ENCODE measurements at places on chromosomes 12 and 14.
A peak's percentile ranks its signal among the peaks of the same experiment; 100 is the strongest.

DNA sequence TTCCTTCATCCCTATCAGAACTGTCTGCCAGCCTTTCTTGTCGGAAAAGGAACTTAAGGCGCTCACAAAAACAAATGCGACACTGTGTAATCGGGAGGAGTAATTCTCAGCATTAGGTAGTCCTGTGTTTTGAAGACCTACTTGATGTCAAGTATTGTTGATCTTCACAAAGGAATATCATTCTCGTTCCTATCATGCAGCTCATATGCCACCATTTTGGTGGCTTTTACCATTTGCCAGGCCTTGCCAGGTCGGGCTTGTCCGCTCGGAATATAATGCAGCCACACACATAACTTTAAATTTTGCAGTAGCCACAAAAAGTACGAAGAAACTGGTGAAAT lies 903 bp upstream of the PPP4R3A start:
- no peak for DNase-seq

DNA sequence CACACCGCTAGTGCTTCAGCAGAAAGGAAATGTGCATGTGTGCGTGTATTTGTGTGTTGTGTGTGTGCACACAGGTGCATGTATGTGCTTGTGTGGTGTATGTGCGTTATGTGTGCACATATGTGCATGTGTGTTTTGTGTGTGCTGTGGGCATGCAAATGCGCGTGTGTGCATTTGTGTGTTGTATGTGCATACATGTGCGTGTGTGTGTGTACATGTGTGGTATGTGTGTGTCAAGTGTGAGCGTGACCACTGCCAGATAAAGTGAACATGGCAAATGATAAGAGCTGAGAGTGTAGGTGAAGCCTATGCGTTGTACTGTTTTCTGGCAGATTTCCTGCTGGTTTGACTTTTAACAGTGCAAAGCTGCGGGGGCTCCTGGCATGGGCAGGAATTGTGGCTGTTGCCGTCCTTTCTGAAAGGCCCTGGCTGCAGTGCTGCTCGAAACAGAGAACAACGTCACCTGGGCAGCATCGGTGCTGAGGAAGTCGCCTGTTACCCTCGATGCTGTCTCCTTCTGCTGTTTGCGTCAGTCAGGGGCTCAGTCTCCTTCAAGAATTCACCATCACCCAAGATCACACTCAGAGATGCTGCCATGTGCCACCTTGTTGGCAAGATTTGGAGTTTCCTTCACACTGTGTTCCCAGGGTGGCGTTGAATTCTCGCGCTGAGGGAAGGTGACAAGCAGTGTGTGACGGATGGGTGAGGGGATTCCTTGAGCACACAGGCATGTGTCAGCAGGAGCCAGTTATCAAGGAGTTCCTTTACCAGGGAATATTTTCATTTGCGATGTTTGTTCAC lies 56.1 kb downstream of the ADGRD1 start:
- no peak for DNase-seq

DNA sequence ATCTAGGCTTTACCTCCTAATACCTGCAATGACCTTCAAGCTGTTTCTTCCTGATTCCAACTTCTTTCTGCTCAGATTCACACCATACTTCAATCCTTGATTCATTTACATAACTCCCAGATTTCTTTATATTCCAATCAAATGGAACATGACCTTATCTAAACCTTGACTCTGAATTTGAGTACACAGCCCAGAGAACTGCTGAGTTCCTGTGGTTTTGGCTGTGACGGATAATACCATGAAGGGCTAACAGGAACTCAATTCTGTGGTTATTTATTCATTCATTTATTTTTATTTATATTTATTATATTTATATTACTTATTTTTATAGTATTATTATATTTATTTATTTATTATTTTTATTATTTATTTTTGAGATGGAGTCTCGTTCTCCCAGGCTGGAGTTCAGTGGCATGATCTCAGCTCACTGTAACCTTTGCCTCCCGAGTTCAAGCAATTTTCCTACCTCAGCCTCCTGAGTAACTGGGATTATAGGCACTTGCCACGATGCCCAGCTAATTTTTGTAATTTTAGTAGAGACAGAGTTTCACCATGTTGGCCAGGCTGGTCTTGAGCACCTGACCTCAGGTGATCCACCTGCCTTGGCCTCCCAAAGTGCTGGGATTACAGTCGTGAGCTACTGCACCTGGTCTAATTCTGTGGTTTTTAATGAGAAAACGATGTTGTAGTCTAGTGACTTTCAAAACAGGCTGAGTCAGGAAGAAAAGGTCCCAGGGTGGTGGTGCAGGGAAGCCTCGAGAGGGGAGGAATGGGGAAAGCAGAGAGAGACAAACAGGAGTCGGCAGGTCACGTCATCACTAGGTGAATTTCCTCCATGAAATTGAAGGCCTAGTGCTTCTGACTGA lies 11.7 kb downstream of the APOLD1 start:
- no peak for DNase-seq

DNA sequence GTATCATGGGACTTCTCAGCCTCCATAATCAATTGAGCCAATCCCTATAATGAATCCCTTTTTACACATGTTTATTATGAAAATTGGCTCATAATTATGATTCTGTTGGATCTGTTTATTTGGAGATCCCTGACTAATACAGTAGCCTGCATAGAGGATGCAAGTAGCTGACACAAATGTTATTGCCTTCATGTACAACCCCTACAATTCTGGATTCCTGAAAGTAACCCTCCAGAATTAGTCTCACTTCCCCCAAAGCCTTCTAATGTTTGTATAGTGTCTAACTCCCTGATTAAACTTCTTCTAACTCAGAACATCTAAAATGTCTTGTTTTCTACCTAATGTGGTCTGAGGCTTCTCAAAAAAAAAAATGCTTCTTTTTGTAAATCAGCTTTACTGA lies 6.6 kb upstream of the SMIM10L1 start:
- no peak for DNase-seq

- no peak for DNase-seq
These were observed 17.5 kb downstream of the ZNF664 start for GRCh38 chr12:123990511-123990910.

GRCh38 chr12:119301379-119301778 lies 33.1 kb upstream of the CCDC60 start:
- no peak for DNase-seq

DNA sequence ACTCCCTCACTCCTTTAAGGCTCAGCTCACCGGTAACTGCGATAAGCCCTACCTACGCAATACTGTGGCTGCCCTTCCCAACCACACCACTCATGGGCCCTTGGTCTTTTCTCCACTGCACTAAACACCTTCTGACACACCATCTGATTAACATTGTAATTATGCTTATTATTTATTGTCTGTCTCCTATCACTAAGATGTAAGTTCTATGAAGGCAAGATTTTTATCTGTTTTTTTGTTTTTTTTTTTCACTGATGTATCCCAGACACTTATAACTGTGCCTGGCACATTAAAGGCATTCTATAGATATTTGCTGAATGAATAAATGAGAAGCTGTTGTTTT lies 34.2 kb upstream of the PYGL start:
- DNase-seq, result no peak

DNA sequence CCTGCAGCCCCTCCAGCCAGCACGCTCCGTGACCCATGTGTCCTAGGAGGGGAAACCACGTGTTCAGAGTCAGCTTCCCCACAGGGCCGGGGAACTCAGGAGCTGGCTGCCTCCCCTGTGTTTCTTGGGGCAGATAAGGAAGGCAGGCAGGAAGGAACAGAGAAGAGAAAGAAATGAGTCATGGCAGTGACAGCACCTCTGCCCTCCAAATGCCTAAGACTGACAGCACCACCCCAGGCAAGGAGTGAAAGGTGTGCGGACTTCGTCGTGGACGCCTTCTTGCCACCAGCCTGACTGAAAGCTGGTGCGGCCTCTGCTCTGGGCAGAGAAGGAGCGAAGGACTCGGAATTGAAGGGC lies 167.0 kb upstream of the FKBP4 start:
- DNase-seq, result no peak

DNA sequence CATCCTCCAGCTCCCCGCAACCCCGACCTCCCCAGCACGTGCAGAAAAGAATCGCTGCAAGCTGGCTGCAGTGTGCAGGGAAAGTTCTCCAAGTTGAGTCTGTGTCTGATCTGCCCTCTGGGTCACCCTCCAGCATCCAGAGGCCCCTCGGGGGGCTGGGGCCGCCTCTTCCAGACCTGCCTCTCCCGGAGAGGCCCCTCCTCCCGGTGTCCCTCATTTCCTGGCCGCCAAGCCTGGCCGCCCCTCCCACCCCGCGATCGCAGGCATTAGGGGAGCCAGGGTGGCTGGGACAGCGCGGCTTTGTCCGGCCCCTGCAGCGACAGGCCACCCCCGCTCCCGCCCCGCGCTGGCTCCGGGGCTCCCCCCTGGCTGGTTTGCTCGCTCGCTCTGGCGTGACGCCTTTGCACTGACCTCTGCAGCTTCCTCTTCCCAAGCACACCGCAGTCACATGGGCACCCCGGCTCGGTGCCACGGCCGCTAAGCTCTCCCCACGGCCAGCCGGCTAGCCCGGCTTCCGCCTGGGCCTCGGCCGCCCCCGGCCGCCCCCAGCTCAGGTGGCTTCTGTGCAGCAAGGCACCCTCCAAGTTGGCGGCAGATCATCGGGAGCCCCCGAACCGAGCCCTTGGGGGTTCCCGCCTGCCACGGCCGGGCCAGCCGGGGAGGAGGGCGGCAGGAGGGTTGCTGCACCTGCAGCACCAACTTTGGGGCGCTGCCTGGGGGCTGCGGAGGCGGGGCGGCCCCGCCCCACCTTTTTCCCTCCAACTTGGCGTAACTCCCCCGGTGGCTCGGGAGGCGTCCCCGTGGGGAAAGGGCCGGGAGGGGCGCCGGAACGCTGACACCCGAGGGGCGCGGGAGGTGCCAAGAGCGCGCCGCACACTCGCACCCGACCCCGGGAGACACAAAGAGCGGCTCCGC lies 43.7 kb downstream of the KDM2B start:
- DNase-seq, result peak; percentile 28

DNA sequence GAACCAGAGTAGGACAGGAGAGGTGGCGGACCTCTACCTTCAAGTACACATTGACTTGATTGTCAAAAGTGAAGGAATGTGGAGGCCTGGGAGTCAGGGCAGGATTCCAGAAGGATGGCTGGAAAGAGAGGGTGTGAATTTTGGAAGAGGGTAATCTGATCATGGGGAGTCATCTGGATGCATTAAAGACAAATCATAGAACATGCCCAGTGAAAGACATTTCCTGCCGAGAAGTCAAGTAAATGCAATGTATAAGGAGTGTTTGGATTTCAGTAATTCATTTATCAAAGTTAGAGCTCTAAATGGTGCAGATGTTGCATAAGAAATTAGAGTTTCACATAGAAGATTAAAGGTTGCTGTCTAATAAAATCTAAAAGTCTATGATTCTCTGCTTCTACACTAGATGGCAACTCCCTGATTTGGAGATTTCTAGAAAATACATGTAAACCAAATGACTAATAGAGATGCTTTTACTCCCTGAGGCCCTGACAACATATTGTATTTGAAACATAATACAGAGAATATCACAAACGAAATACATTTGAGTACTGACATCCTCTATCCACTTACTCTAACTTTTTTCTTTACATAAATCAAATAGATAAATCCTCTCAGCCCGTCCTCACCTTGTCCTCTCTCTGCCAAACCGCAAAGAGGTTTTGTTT lies 91.3 kb downstream of the KCNA5 start:
- no peak for DNase-seq

DNA sequence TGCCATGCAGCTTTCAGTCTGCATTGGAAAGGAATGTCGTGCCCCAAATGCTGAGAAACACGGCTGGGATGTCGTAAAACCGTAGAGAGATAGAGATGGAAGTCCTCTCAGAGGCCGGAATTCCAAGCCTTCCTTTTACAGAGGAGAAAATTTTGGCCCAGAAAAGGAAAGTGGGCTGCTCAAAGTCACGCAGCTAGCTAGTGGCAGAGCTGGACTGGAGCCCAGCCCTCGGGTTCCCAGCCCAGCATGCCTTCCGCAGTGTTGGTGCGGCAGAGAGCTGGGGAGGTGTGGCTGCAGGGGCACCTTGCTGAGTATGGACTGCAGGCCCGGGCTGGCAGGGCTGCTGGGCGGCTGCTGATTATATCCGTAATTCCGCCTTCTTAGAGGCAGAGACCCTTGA lies 50.3 kb downstream of the KCNA1 start:
- peak; percentile 40 for DNase-seq

DNA sequence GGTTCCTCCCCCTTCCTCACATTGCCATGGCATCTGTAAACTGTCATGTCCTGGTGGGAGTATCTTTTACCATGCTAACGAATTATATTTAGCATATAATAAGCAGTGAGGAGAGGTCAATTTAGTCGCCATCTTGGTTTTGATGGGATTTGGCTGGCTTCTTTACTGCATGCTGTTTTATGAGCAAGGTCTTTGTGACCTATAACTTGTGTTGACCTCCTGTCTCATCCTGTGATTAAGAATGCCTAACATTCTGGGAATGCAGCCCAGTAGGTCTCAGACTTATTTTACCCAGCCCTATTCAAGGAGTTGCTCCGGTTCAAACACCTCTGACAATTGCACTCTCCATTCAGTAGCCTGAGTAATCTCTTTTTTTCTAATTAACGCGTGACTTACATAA lies 2.1 kb upstream of the EIF4B start:
- DNase-seq, result no peak

DNA sequence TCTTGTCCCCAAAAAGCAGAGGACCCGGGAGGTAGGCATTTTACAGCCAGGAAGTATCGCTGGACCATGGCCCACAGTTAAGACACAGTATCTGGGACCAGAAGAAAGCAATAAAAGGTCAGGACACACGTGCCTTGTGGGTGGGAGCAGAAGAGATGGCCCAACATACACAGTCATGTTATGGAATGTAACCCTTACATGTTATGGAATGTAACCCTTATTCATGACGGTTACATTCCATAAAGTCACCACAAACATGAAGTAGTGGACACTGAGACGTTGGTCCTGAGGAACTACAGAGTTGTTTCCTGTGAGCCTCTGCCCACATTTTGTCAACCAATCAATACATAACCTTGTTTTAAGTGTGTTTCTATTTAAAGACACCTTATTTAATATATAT lies 285.6 kb upstream of the FKBP4 start:
- DNase-seq, result no peak

DNA sequence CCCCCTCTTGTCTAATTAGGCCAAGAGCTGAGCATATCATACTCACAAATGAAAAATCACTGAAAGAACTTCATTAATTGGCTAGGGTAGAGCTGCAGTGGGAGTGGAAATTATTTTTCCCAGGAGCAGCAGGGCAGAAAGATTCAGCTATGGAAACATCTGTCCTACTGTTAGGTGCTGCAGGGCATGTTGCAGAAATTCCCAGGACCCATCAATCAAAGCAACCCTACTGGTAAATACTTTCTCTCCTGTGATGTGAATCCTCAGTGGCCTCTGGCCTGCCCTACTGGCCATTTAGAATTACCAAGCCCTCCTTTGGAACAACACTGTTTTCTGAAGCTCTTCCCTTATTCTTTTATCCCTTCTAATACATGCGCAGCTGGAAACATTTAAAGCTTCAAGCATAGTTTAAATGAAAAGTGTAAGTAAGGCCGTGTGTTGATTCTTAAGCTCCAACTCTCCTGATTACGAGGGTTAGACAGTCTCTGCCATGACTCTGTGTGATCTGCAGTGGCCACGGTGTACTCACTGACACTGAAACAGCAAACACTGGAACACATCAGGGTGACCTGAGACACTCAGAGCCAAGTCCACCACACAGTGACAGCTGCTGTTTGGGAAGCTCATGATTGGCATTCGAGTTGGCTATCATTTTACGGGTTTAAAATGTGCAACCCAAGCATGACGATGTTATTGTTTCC lies 62.6 kb upstream of the TMCC3 start:
- no peak for DNase-seq

Measured in NCI-H2227 treated with DMSO at 0.1 percent for 48 hours (cell line).